Activated CD4-positive, alpha-beta T cell treated with anti-CD3 and anti-CD28 coated beads, Interleukin-2, amount 50 U/mL, for 48 hours (primary cell): ENCODE measurements at places on chromosomes 12 and 14.

DNA sequence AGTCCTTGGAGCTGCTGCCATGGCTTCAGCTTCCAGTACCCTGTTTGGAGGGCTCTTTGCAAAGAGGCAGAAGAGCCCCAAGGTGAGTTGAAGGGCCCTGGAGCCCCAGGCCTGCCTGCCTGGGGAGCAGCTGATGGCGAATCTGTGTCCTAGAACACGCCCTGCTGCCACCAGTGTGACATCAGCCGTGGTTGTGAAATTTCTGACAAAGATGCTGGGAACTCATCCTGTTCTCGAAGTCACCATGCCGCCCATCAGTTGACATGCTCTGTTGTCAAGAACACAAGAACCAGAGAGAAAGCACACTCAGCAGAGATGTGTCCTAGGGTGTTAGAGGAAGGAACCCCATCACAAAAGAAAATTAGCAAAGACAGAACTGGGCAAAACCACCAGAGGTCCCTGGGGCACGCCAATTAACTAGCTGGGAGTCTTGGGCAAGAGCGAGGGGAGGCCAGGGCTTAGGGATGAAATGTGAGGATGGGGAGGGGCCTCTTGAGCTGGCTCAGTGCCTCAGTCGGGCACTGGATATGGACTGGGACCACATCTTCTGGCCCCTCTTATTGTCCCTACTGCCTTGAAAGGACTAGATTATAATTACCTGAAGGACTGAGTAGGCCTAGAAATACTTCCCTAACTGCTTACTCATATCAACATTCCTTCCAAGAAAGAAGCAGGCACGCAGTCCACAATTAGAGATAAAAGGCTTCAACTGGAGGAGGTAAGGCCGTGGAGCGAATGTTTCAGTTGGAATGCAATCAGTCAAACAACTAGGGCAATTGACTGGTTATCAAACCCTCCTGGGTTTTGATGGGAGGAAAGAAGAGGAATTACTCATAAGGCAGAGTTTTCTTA, 163.1 kb downstream of the CACNA1C start:
- no peak for DNase-seq

- no peak for DNase-seq
These were observed 41.4 kb upstream of the TBX5 start for GRCh38 chr12:114447274-114447716.

GRCh38 chr14:35534208-35534872, 376 bp downstream of the INSM2 start:
- DNase-seq = peak; percentile 9

DNA sequence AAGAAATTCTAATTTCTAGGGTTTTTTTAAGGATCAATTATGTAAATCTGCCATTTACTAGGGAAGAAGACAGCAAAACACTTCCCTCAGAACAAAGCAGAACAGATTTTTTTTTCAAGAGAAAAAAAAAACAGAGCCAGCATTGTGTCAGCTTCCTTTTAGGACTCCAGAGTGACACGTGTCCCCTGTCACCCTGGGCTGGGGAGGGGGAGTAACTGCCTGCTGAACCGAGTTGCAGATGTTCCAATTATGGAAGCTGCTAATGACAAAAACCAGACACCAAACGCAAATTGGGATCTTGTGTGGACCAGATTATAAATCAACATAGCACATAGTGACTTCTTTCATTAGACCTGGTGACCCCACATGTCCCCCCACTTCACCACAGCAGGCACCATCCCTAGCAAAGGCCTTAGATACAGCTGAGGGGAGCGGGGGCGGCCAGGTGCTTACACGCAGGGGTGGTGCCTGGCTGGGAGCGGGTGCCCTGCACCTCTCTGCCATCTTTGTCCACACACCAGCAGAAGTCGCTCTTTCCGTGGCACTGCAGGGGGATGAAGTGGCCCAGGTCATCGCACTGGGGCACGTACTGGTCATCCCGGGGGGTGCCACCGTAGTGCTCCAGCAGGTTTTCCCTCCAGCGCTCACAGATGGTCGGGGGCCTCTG, 25.4 kb downstream of the RTRAF start:
- DNase-seq = no peak

- DNase-seq = no peak
These were observed 29.8 kb downstream of the ITPK1 start for GRCh38 chr14:93085911-93086310.

DNA sequence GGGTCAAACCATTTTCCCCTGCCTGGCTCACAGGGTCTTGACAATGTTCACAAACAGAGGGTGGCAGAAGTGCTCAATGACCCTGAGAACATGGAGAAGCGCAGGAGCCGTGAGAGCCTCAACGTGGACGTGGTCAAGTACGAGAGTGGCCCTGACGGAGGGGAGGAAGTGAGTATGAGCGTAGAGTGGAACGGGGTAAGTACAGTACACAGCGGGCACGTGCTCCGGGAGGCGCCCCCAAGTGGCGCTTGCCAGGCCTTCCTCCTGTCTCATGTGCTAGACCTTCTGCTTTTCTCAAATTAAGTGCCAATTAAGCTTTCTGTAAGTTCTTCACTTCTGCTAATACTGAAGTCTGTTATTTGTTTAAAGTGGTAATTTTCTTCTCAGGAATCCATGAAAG, 35.9 kb downstream of the XRCC3 start:
- DNase-seq = peak; percentile 52

GRCh38 chr12:69898236-69898635, 73.2 kb downstream of the MYRFL start:
- DNase-seq = no peak

- DNase-seq = peak; percentile 78
These were observed 32.7 kb downstream of the VCPKMT start for GRCh38 chr14:50083467-50084337.

DNA sequence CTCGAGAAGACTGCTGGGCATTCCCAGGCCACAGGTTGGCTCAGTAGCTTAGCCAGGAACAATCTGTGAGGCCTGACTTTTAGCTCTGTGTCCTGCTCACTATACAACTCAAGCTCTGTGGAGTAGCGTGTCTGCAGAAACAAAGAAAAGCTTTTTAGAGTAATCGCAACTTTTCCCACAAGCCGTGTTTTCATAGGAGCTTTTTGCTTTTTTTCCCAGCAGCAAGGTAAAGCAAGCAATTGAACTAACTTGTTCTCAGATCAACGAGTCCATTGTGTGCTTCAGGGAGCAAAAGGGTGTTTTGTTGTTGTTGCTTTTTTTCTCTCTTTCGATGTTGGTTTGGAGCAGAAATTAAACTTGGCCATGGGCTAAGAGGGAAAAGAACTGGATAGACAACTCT, 97.3 kb upstream of the BCL2L14 start:
- no peak for DNase-seq

DNA sequence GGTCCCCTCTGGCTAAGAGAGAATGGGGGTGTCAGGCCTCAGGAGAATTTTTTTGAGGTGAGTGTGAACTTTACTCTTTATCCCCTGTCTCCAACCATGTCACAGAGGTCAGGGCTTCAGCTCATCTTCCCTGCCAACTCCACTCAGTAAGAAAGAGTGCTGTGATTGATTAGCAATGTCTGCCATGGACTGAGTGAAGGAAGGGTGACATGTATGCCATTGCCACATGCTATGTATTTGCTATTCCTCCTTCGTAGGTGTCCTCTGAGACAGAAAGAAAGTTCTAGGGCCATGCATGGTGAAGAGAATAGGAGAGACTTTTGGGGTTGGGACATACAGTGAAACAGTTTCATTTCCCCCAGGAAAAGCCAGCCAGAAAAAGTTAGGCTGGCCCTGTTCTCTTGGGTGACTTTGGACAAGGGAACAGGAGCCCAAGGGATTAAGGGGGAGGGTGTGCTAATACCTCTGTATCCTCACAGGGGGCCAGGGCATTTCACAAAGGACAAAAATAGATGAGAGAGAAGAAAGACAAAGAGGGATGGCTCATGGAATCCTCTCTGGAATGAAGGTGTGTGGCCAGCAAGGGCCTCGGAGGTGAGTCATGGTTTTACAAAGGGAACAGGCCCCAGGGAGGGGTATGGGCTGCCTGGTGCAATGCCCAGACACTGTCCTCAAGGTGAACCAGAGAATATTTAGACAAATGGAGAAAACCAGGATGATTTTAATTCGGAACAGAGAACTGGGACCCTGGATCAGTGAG, 13.9 kb upstream of the MYL2 start:
- DNase-seq = no peak

DNA sequence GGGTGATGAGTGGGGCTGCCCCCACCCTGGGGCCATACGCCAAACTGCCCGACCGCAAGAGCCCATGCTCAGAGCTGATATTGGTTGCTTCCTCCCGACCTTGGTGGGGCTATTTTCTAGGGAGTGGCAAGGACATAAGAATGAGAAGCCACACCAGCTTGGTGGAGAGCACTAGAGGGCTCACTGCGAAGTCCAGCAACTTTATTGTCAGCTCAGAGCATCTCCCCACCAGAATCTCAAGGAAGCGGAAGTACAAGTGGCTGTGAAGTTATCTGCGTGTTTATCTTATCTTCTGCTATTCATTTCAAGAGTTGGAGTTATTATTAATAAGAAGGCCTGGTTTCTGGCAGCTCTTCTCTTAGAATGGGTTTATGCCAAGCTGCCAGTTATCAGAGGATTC, 4.9 kb upstream of the PLXNC1 start:
- no peak for DNase-seq
